ENCODE measurements at places on chromosomes 1 and 21.

DNA sequence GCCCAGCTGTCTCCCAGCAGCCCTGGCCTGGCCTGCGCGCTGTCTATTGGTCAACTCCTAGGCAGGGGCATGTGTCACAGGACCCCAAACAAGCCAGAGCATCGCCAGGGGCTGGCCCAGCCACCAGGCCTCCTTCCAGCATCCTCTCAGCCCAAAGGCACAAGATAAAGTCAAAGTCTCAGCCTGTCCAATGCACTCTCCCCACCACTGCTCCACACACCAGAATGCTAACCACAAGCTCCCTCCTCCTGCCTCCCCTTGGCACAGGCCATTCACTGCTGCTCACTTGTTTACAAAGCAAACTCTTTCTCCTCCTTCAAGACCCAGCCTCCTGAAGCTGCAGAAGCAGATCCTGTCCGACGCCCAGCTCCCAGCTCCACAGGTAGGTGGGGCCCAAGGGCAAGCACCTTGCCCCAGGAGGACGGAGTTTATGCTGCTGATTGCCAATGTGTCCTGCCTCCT is 133.4 kb downstream of the DMRTB1 start:
- DNase-seq, result no peak

- no peak for DNase-seq
Measured at GRCh38 chr1:110750562-110750961, 75.8 kb upstream of the KCNA3 start.

DNA sequence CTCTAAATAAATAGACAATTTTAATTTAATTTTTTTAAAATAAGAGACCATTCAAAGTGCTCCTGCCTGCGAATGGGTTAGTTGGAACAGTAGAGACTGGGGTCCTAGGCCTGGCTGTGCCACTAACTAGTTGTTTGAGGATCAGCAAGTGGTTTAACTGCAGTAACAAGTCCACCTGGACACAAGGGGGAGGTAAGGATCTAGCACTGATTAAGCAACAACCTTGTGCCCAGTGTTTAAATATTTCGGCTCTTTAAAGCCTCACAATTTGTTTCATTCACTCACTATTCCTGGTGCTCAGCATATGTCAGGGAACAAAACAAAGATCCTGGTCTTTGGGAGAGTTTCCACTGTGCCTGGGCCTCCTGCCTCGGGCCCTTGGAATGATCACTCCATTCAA is 1.6 kb upstream of the AGT start:
- no peak for DNase-seq

DNA sequence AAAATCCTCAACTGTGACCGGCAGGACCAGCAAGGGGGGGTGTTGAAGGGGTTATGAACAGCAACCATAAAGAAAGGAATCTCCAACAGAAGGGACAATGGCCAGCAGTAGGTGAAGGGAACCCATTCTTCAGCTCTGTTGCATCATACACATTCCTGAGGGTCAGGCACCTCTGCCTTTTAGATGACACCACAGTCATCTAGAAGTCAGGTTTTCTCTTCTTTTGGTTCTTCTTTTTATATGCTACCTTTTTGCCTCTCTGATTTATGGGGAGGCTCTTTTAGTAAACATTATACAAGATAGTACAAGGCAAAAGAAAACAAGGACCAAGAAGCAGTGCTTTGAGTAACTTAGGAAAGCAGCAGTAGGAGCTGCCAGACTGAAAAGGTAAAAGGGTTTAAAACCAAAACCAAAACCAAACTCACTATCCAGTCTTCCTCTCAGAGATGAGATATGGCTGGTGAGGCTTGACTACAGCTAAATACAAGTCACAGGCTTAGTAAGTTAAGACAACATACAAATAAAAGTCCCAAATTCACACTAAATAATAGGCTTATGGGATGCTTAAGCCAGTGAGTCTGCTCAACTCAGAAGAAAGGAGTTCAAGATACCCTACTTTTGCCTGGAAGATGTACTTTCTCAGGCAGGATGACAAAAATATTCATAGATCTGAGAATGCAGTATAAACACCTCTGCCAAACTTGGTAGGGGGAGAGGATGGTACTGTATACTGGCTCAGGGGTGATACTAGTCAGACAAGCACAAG is 4.1 kb downstream of the TEX38 start:
- DNase-seq, result peak; percentile 52

- DNase-seq, result no peak
Measured at GRCh38 chr1:8883491-8883890, 5.0 kb upstream of the ENO1 start.

Data from Jurkat, Clone E6-1 (cell line).